Peyer's patch (tissue), 4 donors: ENCODE measurements at places on chromosomes 6 and 20.

DNA sequence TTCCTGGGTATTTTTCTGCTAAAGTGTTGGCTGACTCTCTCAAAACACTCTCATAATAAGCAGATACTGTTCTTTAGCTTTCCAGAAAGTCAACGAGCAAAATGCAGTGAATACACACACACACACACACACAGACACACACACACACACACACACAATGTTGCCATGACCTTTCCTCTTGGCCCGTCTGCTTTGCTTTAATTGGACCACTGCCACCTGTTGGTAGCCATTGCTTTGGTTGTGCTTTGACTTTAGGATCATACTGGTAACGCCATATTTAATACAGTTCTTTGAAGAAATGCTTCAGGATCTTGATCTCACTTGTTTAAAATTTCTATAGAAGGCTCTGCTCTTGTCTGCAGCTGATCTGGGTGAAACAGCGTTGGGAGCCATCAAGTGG, 4.4 kb downstream of the FIG4 start:
- DNase-seq = no peak

GRCh38 chr20:48146877-48147276, 361.6 kb upstream of the SULF2 start:
- no peak for DNase-seq

DNA sequence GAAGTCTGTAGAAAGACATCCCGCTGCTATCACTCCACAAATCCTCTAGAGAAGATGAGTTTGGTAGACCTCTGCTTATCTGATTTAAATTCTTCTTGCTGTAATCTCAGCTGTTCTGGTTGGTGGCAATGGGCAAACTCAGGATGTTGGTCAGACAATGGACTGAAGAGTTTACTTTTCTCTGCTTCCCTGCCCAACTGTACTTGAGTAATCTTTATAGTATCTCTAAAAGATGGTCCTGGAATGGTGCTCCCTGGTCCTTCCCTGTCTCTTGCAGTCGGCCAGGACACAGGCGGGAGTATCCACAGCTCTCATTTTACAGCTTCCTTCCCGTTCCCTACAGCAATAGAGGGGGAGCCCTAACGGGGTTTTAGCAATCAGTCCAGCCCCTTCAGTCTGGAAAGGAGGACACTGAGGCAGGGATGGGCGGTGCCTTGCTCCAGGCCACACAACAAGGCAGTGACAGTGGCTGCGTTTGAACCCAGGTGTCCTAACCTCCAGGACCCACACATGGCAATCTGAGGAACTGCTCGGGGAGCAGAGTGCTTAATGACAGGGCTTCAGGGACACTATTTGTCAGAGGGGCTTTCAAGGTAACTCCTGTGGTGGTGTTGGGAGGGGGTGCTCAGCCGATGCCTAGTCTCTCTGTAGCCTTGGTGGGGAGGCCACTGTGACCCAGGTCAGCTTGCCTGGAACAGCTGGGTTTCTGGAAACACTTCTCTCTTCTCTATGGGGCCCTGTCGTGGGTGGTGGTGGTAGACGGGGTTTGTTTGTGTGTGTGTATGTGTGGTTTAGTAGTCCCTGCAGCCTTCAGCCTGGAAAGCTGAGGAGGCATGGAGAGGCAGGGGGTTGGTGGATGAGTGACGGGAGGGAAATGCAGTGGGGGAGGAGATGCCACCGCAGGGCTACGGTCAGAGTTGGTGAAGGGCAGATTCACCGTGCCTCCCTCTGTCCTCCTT, 9.5 kb upstream of the VEGFA start:
- no peak for DNase-seq

DNA sequence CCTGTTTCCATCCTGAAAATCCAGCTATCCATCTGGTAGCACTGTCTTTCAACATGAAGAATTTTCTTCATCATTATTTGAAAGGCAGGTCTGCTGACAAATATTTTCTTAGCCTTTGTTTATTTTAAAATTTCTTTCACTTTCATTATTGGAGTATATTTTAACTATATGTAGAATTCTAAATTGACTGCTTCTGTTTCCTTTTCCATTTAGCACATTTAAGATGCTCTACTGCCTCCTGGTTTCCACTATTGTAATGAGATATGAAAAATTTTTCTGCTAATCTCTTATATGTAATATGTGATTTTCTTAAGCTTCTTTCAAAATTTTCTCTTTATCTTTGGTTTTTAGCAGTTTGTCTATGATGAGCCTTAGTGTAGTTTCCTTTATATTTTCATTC, 97.3 kb downstream of the TBC1D32 start:
- no peak for DNase-seq

GRCh38 chr20:31572042-31572700, 32.9 kb upstream of the ID1 start:
- DNase-seq = no peak

GRCh38 chr6:36755435-36756348, 58.1 kb downstream of the RAB44 start:
- peak; percentile 73 for DNase-seq

DNA sequence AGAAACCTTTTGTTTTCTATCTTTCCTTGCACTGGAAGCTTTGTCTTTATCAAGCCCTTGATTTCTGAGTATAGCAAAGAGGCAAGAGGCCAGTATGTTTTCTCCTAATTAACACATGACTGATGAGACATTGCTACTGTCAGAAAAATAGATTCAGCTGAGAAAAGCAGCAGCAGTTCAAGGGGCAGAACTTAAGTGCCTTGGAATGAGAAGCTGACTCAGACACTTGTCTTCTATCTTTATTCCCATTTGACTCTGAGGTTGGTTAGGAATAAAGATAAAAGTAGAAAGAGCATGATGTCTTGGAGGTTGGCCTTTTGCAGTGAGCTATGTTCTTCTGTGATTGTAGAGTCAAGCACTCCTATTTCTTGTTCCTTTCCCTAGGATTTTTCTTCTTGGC, 79.1 kb upstream of the MAN1A1 start:
- no peak for DNase-seq

GRCh38 chr6:118260833-118261232, 287.3 kb upstream of the PLN start:
- DNase-seq = no peak

DNA sequence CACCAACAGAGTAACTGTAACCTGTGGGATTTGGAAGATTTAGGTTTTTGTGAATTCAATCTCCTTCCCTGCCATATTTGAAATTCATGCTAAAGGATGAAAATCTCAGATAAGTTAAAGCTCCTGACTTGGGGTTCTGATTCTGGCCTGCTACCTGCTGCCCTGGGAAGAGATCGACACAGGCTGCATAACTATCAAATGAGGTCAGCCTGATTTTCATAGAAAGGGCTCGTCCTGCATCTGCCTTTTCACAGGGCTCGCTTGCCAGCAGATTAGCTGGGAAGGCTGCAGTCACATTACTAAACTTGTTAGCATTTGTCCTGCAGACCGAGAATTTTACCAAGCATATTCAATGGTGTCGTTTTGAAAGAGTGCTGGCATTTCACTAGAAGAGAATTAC, 14.6 kb downstream of the GCLC start:
- no peak for DNase-seq

DNA sequence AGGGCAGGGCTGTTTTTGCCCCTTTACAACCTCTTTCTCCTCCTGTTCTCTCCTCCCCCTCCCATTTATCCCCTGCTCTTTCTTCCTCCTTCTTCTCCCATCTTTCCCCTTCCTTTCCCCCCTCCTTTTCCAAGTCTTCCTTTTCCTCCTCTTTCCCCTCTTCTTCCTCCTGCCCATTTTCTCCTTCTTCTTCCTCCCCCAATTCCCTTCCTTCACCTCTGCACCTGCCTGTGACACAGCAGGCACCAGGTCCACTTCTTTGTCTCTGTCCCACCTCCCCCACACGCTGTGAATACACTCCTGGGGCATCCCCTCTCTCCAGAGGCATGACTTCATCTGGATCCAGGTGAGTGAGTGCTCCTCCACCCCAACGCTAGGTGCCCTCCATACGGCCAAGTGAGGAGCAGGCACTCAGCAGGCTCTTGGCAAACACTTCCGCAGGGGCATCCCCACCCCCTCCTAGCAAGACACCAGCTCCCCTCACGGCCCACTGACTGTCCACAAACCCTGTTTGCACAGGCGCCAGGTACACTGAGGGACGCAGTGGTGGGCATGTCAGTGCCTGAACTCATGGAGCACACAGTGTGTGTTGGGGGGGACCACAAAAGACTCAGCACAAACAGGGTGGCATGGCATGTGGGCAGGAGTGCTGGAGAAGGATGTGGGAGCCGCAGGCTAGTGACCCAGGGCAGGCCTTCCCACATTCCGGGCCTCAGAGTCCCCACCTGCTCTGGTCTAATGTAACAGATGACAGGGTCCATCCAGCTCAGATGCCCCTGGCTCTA, 10.7 kb upstream of the TLDC2 start:
- no peak for DNase-seq

GRCh38 chr6:161033667-161034066, 42.1 kb downstream of the MAP3K4 start:
- no peak for DNase-seq

- DNase-seq = no peak
Measured at GRCh38 chr6:158081657-158081935, 86.5 kb downstream of the SERAC1 start.

GRCh38 chr6:163281634-163282033, 132.9 kb upstream of the QKI start:
- DNase-seq = no peak

DNA sequence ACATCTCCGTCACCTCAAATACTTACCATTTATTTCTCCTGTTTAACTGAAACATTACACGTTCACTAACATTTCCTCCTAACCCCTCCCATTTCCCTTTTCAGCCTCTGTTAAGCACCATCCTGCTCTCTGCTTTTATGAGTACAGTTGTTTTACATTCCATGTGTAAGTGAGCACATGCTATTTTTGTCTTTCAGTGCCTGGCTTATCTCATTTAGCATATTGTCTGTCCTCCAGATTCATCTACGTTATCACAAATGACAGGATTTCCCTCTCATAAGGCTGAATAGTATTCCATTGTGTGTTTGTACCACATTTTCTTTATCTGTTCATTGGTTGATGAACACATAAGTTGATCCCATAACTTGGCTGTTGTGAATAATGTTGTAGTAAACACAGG, 22.7 kb downstream of the TAF11 start:
- no peak for DNase-seq

- no peak for DNase-seq
Measured at GRCh38 chr6:35581633-35582032, 68.9 kb upstream of the TULP1 start.

- no peak for DNase-seq
Measured at GRCh38 chr6:17536586-17536985, 63.5 kb upstream of the FAM8A1 start.

GRCh38 chr6:14472986-14473337, 355.4 kb downstream of the CD83 start:
- DNase-seq = no peak

GRCh38 chr6:56534680-56535419, 107.8 kb downstream of the DST start:
- DNase-seq = no peak

GRCh38 chr6:116405652-116406356, 35.1 kb downstream of the DSE start:
- no peak for DNase-seq

GRCh38 chr20:15937179-15937578, 636.1 kb downstream of the KIF16B start:
- DNase-seq = peak; percentile 47

DNA sequence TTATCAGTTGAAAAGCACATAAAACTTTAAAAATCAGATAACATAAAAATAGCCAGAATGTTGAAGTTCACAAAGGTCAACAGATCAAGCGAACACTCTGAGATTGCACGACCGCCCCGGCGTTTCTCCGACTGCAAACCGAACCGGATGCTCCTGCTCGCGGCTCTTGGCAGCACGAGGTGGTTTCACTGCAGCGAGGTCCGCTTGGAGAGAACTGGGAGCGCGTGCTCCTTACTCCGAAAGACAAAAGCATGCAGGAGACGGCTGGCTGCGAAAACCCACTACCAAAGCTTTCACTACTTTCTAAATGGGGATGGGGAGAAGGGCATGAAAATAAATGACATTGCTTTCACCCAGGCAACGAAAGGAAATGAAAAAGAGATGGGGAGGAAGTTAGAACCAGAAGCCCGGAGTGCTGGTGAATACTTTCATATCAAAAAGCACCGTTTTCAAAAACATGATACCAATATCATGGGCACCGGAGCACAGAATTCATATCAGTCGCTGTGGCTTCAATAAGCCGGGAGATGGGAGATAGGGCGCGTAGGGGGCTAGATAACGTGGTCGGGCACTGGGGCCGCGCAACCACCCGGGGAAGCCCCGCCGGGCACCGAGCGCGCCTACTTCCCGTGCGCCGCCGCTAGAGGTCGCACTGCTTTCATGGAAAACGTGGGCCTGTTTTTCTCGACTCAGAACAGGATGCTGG, 8.3 kb upstream of the ANKRD60 start:
- peak; percentile 87 for DNase-seq

- DNase-seq = no peak
Measured at GRCh38 chr6:13428583-13429405, 58.6 kb downstream of the GFOD1 start.

- DNase-seq = no peak
Measured at GRCh38 chr20:20856306-20856705, 143.9 kb upstream of the RALGAPA2 start.
